ENCODE measurements at places on chromosomes 1 and 21.

DNA sequence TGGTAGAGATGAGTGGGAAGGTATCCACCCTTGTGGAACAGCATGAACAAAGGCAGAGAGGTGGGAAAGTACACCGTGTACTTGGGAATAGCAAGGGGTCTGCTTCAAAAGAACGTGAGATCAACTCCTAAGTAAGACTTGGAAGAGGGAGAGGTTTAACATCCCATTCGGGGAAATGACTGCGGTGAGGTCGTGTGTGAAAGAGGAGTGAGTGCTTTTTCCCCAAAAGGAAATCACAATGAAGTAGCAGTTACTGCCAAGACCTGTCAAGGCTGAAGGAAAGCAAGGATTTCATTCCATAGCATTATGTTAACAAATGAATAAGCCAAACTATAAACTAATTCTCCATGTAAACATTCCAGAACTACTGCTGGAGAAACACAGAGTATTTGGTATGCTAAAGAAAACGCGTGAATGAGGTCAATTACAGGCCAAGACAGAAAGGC is 20.0 kb upstream of the SYDE2 start:
- DNase-seq: no peak

DNA sequence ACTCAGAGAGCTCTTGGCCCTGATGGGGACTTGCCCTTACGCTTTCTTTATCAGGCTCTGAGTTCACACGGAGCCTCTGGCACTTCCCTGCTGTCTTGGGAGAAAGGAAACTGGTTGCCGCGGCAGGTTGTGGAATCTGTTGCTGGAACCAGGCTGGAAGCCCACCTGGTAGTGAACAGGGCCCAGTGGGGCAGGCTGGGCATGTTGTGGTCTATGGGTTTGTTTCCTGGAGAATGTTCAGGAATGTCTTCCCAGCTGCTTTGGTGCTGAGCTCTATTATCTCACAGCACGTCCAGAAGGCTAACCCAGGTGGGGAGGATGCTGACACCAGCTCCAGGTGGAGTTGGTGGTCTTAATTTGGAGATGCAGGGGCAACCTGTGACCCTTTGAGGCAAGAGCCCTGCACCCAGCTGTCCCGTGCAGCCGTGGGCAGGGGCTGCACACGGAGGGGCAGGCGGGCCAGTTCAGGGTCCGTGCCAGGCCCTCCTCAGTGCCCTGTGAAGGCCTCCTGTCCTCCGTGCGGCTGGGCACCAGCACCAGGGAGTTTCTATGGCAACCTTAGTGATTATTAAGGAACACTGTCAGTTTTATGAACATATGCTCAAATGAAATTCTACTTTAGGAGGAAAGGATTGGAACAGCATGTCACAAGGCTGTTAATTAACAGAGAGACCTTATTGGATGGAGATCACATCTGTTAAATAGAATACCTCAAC is 33.3 kb upstream of the TDRD10 start:
- no peak for DNase-seq

DNA sequence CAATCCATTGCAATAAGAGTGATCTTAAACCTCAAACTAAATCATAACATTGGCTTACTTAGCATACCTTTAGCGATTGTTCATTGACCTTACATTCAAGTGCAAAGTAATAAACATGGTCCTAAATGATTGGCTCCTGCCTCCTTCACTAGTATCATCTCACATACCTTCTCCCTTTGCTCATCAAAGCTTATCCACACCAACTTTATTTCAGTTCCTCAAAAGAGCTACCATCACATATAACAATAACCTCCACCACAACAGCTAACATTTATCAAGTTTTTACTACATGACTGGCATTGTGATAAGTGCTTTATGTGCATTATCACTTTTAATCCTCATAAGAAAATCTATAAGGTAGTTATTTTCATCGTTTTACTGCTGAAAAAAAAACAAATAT is 198.8 kb downstream of the COL24A1 start:
- no peak for DNase-seq

- no peak for DNase-seq
Measured at GRCh38 chr1:45442272-45442671, 48.7 kb downstream of the TESK2 start.

DNA sequence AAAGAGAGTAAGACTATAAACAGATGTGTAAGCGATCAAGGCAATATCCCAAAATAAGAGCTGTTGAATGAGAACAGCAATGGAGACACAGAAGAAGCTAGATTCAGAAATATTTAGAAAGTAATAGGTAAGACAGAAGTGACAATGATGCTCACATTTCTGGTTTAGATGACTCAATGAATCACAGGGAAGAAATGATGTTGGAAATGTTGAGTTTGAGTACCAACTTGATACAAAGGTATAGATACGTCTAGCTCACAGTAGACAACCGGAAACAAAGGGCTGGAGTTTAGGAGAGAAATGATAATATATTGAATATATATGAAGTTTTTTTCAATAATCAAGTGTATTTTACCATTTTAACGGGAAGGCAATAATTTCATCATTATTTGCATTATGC is 6.5 kb downstream of the GATAD2B start:
- DNase-seq: no peak

DNA sequence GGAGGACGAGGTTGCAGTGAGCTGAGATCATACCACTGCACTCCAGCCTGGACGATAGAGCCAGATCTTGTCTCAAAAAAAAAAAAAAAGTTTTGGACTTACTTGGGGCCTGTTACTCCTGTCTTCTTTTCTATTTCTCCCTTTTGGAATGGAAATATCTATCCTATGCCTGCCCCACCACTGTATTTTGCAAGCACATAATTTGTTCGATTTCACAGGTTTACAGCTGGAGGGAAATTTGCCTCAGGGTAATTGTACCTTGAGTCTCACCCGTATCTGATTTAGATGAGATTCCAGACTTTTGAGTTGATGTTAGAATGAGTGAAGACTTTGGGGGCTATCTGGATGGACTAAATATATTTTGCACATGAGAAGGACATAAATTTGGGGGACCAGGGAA is 8.5 kb downstream of the TEX46 start:
- no peak for DNase-seq

- DNase-seq: no peak
Measured at GRCh38 chr1:207745839-207746767, 5.8 kb upstream of the CD46 start.

DNA sequence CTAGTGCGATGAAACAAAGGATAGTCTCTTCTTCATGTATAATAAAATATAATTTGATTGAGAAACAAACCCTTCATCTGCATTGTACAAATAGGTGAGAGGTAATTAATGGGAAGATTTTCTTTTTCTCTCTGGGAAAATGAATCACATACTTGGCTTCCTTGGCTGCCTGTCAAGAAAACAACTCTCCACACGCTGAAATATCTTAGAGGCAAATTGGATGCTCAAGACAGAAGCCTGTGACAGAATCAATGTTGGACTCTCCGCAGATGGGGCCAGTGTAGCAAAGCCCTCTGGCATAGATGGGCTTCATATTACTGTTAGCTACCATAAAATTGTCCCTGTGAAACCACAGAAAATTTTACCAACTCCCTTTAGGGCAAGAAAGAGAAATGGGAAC is 186.6 kb downstream of the GRIK1 start:
- DNase-seq: no peak

- DNase-seq: peak; percentile 96
Measured at GRCh38 chr1:109307274-109308021, 637 bp upstream of the MYBPHL start.

DNA sequence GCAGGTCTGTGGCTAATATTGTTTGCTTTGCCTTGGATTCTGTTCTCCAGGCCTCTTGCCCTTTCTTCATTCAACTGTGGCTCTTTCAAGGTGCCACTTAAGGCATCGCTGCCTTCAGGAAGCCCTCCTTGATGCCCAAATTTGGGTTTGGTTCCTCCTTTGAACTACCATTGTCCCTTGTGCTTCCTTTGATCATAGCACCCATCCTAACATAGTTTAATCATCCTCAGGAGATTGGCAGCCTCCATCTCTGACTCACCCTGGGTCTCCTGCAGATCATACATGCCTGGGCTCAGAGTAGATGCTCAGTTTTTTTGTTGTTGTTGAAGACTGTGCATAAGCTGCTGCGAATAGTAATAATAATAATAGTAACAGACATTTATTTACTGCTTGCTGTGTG is 54.4 kb upstream of the ACOT11 start:
- no peak for DNase-seq

- no peak for DNase-seq
Measured at GRCh38 chr1:28416509-28417194, 47.1 kb downstream of the PHACTR4 start.

DNA sequence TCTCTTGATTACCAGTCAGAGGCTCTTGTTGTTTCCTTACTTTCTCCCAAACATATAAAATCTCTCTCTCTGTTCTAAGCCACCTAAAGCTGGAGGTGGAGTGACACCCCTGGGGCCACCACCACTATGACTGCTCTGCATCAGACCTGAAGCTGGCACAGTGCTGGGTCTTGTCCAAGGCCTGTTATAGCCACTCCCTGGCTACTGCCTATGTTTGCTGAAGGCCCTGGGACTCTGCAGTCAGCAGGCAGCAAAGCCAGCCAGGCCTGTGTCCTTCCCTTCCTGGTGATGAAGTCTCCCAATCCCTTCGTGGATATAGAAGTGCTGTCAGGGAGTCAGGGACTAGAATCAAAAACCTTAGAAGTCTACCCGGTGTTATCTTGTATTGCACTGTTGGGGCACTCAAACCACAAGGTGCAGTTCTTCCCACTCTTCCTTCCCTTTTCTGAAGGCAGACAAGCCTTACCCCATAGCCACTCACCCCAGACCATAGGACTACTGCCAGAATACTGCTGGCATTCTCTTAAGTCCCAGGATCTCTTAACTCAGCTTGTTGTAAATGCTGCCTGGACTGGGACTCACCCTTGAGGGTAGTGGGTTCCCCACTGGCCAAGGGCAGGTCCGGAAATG is 103.1 kb downstream of the RPS6KC1 start:
- no peak for DNase-seq

DNA sequence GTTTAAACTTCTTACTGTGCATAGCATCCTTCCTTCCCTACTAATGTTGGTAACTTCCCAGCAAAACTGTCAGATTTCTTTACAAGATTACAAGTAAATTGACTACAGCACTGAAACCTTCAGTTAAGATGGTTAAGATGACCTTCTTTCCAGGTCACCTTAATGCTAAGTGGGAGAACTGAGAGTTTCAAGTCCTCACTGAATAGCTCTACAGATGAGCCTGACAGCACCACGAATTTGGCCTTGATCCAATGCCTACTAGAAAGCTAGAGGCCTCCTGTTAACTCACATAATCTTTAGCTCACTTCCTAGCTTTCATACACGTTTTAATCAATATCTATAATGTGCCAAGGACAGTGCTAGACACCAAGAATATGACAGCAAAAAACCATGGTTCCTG is 276.0 kb upstream of the PLD5 start:
- DNase-seq: no peak

Data from NCI-H1436 treated with DMSO at 0.1 percent for 48 hours (cell line).